Left cardiac atrium (tissue), 4 donors: ENCODE measurements at places on chromosomes 6 and 20. TPM values are rescaled to one million over a fixed set of nuclear protein-coding genes. Genes with fewer than 3 reads are reported as not detected.

MCHR2 gene
- not detected for total RNA-seq

DNA sequence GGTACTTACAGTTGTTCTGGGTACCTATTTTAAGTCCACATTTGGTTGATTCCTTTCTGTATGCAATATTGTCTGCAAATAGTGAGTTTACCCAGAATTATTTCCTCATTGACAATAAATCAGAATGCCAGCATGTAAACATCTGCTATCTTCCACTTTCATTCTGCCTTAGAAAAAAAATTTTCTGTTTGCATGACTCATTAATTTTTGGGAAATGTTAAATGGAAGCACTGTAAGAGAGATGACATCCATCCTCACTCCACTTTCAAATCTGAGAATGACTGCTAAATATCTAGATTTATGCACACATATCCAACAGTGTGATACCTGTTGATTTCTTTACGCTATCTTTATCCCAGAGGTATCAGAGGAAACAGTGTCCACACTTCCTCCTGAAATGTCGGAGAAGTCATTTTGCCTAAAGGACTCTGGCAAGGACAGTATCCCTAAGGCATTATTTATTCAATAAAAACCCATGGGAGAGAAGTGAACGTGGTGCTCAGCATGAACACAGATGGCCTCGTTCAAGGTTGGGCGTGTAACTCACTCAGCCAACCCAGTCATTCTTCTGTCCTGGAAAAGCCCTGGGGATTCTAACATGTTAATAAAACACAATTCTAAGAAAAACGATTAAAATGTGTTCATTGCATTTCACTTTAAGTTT is 780.9 kb downstream of the QKI start:
- no peak for DNase-seq

DNA sequence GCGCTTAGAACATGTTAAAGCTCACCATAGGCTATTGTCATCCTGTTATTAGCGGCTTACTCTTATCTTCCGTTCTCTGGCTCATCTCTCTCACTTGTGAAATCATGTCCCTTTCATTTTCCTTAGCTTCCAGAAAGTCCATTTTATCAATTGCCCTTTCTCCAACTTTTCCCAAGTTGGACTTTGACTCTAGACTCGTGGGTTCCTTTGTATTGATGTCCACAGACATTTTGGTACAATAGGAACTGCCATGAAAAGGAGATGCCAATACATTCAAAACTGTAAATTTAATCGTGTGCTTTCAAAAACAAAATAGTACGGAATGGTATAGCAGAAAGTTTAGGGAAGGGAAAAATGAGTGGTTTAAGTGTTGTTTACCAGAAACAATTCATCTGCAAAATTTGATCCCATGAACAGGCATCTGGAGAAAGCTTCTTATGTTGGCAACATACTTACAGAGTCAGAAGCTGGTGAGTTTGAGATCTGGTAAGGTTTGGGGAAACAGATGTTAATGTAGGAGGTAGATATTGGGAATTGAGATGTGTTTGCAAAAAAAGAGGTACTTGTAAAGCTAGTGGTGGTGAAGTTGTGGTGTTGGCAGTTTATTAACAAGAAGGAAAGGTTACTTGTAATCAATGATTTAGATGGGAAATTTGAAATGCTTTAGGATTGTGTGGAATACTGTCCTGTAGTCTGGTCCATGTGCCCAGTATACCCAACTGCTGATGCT is 10.2 kb upstream of the HIVEP1 start:
- no peak for DNase-seq

DNA sequence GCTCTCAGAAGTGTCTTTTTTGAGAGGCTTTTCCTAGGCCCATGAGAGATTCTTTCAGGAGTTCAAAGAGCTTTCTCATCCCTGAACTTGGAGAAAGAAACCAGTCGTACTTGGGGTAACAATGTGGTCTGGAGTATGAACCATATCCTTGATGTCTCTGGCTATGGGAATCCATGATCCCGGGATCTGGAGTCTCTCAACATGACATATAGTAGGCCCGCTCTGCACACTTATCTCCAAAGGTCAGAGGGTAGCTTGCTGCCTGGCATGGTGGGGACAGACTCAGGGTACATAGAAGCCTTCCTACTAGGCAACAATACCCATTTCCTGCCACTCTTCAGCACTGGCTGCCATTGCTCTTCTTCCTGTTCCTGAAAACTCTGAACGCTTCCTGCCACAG is 42.2 kb upstream of the NFATC2 start:
- no peak for DNase-seq

DNA sequence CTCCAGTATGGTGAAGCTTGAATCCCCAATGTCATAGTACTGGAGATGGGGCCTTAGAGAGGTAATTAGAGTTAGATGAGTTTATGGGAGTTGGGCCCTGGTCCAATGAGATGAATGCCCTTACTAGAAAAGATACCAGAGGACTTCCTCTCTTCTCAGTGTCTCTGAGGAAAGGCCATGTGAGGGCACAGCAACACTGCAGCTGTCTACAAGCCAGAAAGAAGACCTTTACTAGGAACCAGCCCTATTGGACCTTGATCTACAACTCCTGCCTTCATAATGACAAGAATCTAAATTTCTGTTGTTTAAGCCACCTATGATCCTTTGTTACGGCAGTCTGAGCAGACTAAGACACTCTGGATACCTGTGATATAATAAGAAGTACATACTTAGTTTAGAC is 31.4 kb upstream of the AKAP7 start:
- DNase-seq: no peak

DNA sequence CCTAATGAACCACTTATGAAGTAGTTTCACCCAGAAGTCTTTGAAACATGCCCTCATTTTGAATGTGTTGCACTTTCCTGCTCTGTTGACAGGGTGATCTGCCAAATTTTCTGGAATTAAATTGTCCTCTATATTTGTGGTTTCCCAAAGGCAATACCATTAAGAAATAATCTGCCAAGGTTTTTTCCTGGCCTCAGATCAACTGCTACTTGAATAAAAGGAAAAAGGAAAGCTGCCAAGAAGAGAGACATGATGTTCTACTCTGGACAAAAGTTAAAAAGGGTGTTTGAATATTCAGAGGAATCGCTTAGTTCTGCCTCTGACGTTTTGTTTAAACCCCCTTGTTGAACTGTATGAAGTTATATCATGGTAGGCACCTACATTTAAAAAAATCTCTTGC is 37.4 kb upstream of the ARMH2 start:
- DNase-seq: no peak

ISM1 gene
- total RNA-seq: 1.7 TPM
